ENCODE measurements at places on chromosomes 1 and 21.

DNA sequence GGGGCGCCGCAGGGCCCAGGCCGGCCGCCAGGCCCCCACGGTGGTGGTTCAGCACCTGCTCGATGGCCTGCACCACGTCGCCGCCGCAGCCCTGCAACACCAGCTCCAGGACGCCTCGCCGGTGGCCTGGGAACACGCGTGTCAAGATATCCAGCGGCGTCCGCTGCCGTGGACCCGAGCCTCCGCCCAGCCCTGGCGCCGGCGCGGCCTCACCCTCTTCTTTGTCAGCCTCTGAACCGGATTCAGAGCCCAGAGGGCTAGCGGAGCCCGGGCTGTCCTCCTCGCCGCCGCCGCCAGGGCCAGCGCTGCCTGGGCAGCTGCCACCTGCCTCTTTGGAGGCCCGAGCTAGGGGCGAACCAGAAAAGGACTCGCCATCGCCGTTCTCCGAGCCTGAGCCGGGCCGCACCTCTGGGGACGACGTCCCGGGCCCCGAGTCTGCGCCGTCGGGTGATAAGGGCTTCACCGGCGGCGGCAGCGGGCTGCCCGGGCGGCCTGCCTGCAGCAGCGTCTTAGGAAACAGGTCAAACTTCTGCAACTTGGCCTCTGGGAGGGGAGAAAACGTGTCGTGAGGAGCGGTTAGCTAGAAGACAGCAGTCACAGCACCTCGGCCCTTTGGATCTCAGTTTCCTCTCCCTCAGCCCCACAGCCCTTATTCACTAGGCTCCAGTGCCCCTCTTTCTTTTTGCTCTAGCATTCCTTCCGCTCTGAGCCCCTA lies 3.9 kb downstream of the DMRTA2 start:
- DNase-seq, result no peak

- DNase-seq, result no peak
Observed at GRCh38 chr1:46406881-46407608, 12.9 kb downstream of the FAAH start.

- no peak for DNase-seq
Observed at GRCh38 chr1:159751031-159751430, 29.7 kb upstream of the DUSP23 start.

- no peak for DNase-seq
Observed at GRCh38 chr1:175270361-175270760, 77.8 kb upstream of the KIAA0040 start.

DNA sequence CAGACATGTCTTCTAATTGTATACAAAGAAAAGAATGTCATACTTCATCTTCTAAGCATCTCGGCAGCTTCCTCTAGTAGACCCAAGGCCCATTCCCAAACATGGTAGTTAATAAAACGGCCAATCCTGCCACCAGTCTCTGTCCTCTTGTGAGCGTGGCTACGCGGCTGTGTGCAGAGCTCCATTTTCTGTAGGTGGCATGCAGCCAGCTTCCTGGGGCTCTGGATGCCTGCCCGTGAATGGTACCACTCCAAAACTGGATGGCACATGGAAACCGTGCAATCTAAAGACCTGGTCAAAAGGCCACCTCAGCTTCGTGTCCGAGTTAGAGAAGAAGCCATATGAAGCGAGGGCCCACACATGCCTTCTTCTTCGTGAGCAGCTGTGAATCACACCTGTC lies 110.7 kb downstream of the SIPA1L2 start:
- DNase-seq, result no peak

GRCh38 chr1:209376774-209377173 lies 206.7 kb upstream of the CAMK1G start:
- DNase-seq, result no peak

DNA sequence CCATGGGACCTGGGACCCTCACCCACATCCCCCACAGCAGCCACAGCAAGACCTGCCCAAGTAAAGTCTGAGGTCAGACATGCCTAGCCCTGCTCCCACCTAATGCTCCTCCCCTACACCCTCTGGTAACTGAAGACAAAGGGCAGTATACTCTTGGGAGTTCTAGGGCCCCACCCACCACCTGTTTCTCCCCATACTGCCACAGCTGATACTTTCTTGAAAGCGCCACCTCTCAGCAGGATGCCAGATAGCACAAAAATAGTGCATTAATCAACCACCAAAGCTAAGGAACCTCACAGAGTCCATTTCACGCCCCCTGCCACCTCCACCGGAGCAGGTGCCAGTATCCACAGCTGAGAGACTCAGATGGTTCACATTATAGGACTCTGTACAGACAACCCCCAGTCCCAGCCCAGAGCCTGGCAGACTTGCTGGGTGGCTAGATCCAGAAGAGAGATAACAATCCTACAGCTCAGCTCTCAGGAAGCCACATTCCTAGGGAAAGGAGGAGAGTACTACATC lies 238.1 kb downstream of the LRRC40 start:
- no peak for DNase-seq

- peak; percentile 66 for DNase-seq
Observed at GRCh38 chr1:72397786-72398185, 115.4 kb upstream of the NEGR1 start.

GRCh38 chr1:67372136-67372535 lies 58.1 kb downstream of the SERBP1 start:
- no peak for DNase-seq

- DNase-seq, result no peak
Observed at GRCh38 chr1:30822006-30822405, 64.4 kb upstream of the LAPTM5 start.

DNA sequence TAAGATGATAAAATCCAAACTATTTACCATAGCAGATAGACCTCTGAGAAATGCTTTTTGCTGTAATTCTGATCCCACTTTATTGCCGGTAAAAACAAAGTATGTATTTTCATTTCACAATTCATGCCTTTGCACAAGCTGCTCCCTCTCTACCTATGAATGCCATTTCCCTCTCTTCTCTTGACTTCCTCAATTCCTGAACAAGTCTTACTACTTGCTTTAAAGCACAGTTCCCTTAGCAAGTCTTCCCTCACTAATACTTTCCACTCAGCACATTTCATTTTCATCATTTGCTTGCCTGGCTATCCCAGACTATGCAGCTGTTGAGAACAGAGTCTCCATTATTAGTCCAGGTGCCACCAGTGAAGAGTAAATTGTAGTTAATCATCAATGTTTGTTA lies 13.8 kb downstream of the GPATCH2 start:
- no peak for DNase-seq

- no peak for DNase-seq
Observed at GRCh38 chr1:167276969-167277368, 56.3 kb downstream of the POU2F1 start.

GRCh38 chr1:208009303-208009702 lies 98.4 kb upstream of the CD34 start:
- DNase-seq, result no peak

- DNase-seq, result no peak
Observed at GRCh38 chr1:60809204-60809980, 273.0 kb upstream of the NFIA start.

DNA sequence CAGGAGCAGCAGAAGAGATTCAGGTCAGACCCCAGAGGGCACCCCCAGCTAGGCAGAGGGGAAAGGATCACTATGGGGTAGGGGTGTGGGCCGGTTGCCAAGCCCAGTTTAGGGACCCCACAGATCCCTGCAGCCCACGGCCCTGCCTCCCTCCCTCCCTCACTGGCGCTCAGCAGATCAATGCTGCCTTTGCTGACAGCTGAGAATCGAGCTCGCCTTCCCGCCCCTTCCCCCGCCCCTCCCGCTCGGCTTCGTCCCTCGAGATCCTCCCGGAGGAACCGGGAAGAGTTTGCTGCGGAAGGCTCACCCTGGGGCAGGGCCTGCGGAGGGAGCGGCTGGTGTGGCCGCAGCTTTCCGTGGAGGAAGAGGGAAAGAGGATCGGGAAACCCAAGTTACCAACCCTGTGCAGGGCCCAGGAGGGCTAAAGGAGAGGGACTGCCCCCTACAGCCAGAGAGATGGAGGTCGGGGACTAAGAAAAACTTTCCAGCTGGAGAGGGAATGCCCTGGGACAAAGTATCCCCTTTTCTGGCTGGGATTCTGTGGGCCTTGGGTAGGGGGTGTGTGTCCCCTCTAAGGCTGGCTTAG lies 1.1 kb upstream of the KCNQ4 start:
- DNase-seq, result no peak
